ENCODE measurements at places on chromosomes 2 and 18.

DNA sequence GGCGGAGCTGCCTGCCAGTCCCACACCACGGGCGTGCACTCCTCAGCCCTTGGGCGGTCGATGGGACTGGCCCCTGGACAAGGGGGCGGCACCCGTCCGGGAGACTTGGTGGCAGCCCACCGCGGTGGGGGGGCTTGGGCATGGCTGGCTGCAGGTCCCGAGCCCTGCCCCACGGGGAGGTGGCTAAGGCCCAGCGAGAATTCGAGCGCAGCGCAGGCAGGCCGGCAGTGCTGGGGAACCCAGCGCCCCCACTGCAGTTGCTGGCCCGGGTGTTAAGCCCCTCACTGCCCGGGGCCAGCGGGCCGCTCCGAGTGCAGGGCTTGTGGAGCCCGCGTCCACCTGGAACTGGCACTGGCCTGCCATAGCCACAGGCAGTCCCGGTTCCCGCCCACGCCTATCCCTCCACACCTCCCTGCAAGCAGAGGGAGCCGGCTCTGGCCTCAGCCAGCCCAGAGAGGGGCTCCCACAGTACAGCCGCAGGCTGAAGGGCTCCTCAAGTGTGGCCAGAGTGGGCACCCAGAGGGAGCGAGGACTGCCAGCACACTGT is 742.9 kb upstream of the DDX18 start:
- DNase-seq = no peak

DNA sequence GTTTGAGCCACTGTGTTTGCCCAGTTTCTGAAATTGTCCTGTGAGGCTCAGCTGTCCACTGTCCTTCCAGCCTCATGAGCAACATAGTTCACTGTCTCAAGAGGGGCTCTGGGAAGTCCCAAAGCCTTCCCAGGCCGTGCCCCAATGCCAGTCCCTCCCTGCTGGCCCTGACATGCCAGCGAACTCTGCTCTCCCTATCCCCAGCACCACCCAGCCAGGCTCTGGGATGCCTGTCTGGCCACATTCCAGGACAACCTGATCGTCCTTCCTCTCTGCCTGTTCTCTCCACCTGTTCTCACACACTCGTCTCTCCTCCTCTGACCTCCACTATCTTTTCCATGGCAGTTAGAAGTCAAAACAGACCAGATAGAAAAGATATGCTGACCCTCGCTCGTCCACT is 278.0 kb upstream of the ID2 start:
- DNase-seq = no peak

DNA sequence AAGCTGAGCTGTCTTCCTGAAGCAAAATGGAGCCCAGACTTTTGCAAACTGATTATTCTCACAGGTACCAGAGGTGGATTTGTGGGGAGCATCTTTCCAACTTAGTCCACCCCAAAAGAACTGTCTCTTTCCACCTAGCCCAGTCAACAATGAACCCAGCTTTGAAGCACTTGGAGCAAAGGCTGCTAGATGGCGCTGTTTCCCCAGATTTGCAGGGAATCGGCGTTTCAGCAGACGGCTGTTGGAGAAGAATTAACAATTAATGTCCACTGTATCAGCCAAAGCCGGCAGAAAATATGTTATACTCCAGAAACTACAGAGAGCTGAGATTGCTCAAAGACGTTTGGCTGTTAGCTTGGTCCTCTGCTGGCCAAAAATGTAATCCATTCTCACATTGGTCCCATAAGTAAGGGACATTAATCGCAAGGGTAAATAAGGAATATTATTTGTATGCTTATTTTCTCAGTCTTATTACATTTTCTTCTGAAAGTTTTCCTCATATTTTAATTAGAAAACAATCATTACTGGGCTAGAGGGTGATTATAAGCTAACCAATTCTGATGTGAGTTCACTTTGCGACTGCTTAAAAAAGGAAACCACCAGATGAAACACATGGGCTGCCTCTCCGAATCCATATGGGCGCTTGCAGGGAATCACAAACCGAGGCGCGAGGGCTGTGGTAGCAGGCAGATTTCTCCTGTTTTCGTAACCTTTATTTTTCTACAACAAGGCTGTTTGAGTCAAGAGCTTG is 423.8 kb upstream of the MEX3C start:
- DNase-seq = peak; percentile 82

- no peak for DNase-seq
Measured at GRCh38 chr2:164562666-164563065, 58.6 kb downstream of the GRB14 start.

DNA sequence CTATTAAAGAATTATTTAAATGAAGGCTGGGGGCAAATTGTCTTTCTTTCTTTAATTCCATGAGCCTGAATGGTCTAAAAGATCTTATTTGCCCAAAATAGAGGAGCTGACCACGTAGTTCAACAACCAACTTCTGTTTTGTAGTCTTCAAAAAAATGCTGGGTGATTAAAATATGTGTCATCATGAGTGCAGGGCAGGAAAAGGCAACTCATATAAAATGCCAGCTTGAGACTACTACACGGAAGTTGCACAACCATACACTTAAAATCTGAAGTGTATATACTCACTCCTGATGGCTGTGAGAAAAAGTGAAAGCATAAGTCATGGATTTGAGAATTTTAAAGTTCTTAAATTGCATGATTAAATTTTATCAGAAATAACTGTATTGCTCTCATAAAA is 210.9 kb downstream of the DYM start:
- DNase-seq = no peak

- DNase-seq = no peak
Measured at GRCh38 chr2:176826356-176826755, 386.2 kb upstream of the HNRNPA3 start.

GRCh38 chr2:6069381-6069780 is 377.2 kb downstream of the SOX11 start:
- DNase-seq = no peak

- peak; percentile 10 for DNase-seq
Measured at GRCh38 chr2:70656421-70657010, 102.9 kb upstream of the TGFA start.

- DNase-seq = no peak
Measured at GRCh38 chr2:240904216-240905175, 1.6 kb upstream of the CROCC2 start.

- DNase-seq = no peak
Measured at GRCh38 chr2:116145031-116145430, 1669.5 kb upstream of the DDX18 start.

GRCh38 chr18:6885006-6885481 is 155.5 kb downstream of the ARHGAP28 start:
- DNase-seq = no peak

DNA sequence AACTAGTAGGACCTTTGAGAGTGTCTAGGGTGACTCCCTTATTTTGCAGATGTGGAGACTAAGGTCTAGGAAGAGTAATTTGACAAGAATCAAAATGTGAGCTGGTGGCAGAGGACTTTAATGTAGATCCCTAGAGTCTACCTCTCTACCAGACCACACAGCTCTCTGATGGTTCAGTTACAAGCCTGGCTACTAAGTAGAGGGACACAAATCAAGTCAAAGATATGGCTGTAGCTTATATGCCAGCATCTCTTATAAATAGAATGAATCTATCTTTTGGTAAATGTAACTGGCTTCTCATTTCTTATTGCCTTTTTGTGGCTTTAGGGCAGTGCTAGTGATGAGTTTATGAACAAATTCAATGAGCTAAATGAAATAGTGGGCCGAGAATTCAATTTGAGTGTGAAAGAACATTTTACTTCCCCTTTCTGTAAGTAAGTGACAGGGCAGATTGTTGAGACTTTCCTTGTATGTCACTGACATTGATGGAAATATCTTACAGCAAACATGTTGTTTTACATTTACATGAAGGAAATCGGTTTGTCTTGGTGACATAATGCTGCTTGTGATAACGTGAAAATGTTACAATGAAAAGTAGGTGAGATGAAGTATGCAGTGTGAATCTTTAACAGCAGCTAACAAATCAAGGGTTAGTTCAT is 28.3 kb downstream of the CSRNP3 start:
- no peak for DNase-seq

DNA sequence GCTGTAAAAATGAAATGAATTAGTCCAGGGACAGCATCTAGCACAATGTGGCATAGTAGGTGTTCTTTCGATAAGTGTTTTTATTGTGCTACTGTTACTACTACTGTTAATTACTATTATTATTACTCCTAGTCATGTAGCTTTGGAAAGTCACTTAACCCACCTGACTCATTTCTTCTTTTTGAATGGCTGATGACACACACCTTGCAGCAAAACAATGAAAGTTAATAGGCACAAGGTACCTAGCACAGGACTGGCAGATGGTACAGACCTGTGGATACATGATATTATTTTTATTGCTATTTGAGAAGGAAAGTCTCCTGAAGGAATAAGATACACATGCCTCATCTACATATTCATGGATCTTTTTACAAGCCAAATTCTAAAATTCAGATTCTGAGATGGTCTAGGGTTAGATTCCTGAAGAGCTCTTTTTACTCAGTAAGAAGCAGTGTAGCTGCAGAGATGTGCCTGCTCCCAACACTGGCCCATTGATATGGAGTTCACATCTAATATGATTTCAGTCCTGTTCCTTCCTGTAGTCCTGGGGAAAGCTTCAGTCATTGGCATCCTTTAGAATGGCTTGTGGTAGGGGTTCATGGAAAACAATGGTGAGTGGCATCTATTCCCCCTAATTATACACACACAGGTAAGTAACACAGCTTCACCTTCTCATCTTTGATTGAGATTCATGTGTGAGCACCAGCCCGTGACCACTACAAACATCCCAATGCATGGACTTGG is 7.9 kb upstream of the ERMN start:
- no peak for DNase-seq

- no peak for DNase-seq
Measured at GRCh38 chr2:205086662-205087061, 541.4 kb downstream of the PARD3B start.

DNA sequence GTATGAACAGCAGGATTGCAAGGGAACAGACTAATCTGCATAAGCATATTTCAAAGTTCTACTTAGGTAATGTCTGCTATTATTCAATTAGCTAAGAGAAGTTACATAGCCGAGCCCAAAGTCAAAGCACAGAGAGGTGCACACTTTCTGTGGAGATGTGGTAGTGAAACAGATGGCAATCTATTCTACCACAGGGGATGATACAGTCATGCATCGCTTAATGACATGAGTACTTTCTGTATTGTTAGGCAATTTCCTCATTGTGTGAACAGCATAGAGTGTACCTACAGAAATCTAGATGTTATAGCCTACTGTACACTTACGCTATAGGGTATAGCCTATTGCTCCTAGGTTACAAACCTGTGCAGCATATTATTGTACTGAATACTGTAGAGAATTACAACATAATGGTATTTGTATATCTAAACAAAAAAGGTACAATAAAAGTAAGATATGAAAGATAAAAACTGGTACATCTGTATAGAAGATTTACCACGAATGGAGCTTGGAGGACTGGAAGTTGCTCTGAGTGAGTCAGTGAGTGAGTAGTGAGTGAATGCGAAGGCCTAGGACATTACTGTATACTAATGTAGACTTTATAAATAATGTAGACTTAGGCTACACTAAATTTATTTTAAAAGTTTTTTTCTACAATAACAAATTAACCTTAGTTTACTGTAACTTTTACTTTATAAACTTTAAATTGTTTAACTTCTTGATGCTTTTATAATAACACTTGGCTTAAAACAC is 197.6 kb downstream of the MBD5 start:
- DNase-seq = no peak

- no peak for DNase-seq
Measured at GRCh38 chr2:190452433-190452832, 44.3 kb downstream of the MFSD6 start.

DNA sequence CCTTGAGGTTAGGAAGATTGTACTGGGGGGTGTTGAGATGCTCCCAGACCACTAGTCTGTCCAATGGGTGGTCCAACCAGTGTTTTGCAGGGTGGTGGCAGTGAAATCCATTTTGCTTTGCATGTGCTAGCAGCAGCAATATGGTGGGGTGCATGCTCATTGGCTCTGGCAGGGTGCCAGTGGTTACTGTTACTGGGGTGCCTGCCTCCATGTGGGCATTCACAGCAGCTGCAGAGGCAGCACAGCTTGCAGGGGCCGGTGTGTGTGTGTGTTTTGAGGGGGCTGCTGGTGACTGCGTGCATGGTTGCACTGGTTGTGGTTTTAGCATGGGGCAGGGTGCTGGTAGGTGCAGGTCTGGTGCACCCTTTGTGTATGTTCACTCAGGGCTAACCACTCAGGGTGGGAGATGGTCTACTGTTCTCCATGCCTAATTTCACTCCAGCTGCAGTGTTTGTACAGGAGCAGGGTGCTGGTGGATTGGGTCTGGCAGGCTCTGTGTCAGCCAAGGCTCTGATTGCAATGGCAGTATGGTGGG is 265.4 kb downstream of the NUP35 start:
- no peak for DNase-seq

GRCh38 chr18:47863041-47863440 is 67.4 kb downstream of the SMAD2 start:
- no peak for DNase-seq

GRCh38 chr18:11676867-11677266 is 12.2 kb upstream of the GNAL start:
- DNase-seq = no peak

DNA sequence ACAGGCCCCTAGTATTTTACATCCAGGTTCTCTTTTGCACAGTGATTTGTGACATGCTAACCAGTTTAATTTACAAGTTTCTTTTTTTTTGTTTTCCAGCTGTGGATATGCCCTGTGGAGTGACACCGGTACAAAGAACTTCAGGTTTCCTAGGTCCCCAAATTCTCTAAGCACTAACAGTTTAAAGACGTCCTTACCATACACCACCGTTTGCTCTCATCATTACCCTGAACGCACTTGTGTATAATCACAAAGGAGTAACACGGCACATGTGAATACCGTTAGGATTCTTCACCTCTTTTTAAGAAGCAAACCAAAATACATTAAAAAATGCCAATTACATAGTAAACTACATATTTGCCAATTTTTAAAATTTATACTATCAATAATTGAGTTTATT is 853 bp downstream of the LANCL1 start:
- no peak for DNase-seq

- DNase-seq = no peak
Measured at GRCh38 chr18:7945882-7946281, 378.8 kb downstream of the PTPRM start.

GRCh38 chr18:25145731-25146511 is 206.0 kb downstream of the ZNF521 start:
- DNase-seq = no peak

DNA sequence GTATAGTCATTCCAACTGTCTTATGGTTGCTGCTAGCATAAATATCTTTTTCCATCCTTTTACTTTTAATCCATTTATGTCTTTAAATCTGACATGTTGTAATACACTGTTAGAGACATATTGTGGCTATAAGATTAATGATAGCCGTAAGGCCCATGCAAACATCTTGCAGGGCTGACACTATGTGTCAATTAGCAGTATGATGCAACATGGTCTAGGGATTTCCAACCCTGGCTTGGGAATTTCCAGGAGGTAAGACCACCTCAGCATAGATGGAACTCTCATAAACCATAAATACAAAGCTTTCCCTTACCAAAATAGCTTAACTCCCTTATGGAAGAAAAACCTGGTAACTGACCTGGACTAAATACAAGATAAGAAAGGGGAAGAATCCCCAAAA is 16.5 kb downstream of the SCLY start:
- no peak for DNase-seq

DNA sequence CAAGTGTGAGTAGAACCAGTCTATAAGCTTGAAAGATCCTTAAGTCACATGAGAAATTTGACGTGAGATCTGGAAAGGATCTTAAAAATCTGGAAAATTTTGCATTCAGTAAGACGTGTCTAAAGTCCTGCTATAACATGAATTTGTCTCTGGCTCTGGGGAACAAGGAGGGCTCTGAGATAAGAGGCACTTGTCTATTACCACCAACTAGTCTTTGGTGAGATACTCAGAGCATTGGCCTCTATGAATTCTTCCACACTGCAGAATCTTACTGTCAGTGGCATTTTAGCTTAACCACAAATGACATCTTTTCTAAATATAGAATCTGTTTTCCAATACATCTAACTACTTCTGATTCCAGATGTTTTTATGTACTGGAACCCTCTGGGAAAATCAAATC is 1504.5 kb downstream of the DPP10 start:
- DNase-seq = no peak
